ENCODE measurements at places on chromosomes 13 and 19.

GRCh38 chr13:80297094-80297493 lies 43.8 kb downstream of the SPRY2 start:
- no peak for DNase-seq

GRCh38 chr13:95267662-95268342 lies 33.4 kb downstream of the ABCC4 start:
- DNase-seq = peak; percentile 92

DNA sequence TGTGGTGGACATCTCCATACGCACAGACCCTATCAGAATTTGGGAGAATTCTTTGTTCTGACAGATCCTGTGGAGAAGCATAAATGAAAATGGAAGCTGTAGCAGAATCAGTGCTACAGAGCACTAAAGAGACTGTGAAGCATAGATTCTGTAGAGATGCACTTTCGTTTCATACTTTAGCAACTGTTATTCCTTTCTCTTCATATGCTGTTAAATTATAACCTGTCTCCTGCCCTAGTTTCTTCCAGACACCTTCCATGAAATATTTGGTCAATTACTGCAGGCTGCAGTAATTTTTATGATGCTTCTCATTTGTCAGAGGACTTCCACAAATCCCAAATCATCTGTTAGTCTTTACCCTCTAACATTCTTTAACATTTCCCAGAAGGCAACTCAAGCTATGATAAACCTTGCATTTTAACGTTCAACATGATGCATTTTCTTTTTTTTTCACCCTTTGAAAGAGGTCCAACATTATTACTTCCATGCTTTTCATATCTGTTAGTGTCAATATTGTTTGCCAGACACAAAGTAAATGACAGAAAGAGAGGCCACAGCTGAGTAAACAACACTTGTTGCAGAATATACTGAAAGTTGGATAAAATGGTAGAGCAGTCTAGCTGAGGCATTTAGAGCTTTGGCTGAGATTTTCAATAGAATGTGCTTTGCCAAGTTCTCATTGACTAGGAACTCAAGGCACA lies 412.7 kb downstream of the LMO7 start:
- DNase-seq = no peak

GRCh38 chr13:21556051-21556450 lies 47.9 kb downstream of the MICU2 start:
- no peak for DNase-seq

DNA sequence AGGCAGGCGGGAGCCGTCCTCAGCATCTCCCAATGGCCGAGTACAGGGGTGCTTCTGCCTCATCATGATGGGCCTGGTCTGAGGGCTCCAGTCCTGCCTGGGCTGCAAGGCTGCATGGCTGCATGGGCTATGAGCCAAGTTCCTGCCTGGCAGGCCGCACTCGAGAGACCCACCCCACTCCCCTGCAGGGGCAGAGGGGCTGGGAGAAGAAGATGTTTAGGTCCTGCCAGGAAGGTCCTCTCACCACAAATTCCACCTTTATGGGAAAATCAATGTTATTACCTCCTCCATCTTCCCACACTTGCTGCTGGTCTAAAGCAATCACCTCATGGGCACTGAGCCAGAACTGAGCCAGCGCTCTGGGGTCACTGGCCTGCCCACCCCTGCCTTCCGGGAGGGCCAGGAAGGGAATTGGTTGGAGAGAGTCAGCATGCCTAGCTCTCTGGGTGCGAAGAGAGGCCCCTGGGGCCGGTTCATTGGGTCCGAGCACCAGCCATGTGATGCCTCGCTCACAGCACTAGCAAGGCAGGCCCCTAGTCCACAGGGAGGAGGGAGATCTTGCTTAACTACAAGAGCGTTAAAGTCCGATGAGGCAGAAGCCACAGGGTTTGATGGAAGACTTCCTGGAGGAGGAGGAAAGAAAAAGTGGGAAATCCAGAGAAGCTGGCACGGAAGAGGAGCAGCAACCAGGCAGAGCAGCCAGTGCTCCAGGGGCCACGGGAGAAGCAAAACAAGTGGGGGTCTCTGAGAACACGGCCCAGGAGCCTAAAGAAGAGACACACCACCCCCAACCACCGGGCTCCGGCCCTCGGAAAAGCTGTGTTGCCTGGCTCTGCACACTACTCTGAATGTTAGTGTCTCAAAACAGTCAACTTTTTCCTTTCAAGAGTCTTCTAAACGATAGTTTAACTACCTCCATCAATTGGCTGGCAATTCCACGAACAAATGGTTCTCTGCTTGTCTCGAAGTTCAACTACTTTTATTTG lies 63.1 kb downstream of the CEBPG start:
- no peak for DNase-seq

DNA sequence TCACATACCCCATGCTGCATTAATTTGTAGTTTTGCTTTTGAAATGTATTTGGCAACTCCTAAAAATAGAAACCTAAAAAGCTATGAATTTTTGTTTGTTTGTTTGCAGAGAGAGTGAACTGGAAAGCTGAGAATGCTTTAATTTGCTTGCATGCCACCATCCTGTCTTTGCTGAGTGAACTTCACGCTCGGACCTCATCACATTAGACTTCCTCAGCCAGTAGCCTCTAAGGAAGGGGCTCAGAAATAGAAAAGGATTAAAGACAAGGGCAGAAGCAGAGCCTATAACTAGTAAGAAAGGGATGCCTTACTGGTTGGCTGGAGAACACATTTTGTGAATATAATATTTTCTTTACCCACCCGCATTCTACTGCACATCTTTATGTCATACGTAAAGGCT lies 275.1 kb downstream of the DCLK1 start:
- no peak for DNase-seq

GRCh38 chr13:71864094-71864985 lies 2.7 kb downstream of the DACH1 start:
- DNase-seq = no peak

- DNase-seq = no peak
These were observed 27.2 kb upstream of the SLC15A1 start for GRCh38 chr13:98779695-98780094.

DNA sequence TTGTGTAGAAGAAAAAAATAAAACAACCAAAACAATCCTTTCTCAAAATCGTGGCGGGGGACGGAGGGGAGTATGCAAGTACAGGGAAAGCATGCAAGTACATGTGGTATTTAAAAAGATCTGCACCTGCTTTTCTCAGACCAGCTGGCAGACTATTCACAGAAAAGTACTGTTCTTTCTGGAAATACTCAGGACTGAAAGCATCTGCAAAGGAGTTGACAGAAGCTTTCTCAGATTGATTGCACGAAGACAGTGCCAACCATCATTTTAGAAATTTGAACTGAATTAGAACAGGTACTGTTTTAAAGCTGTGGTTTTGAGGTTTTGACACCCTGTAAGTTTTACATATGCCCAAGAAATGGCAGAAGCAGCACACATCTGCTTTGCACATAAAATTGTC lies 19.8 kb upstream of the PCDH8 start:
- no peak for DNase-seq

- DNase-seq = no peak
These were observed 73.4 kb downstream of the AKAP11 start for GRCh38 chr13:42345367-42345766.
